Liver (tissue), 10 donors: ENCODE measurements at places on chromosomes 6 and 20. TPM values are rescaled to one million over a fixed set of nuclear protein-coding genes. Genes with fewer than 3 reads are reported as not detected.
A peak's percentile ranks its signal among the peaks of the same experiment; 100 is the strongest.

Gene RAET1G
- total RNA-seq = not detected

Gene CD83
- total RNA-seq = 4.2 TPM

Gene RPS18
- 742 TPM for total RNA-seq

Gene PTCRA
- total RNA-seq = 1.1 TPM

Gene FNDC11
- total RNA-seq = under 0.01 TPM

Gene ENPP1
- total RNA-seq = 27.2 TPM

Gene KCNQ2
- total RNA-seq = not detected

Gene FOXA2
- 5.2 TPM for total RNA-seq

Gene SLC22A7
- 495 TPM for total RNA-seq

Gene OR2J3
- not detected for total RNA-seq

Gene SLC16A10
- 16.7 TPM for total RNA-seq

GRCh38 chr20:49762940-49763766, 49.5 kb upstream of the B4GALT5 start:
- peaks cover 27% of the 10 kb centered on the region for H3K4me1 ChIP-seq
- H3K27ac ChIP-seq = no peak overlapping the region
- DNase-seq = no peak
- H3K36me3 ChIP-seq = no peaks in the 10 kb centered on the region
- no peak overlapping the region for H3K4me3 ChIP-seq

DNA sequence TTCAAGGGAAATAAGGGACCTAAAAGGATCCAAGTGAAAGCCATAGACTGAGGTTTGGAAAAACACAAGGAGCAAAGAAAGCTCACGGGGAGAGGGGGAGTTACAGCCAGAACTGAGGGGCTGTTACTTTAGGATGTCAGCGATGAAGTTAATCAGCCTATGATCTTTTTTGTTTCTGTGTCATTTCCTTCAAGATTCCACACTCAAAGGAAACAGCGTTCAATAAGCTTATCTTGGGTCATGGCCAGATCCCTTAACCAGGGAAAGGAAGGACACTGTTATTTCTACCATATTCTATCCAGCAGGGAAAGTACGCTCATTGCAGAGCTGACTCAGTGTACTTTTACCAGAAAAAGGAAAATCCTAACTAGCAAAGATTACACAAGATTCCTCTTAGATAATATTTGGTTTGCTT, 132.8 kb downstream of the PFDN4 start:
- no peak overlapping the region for H3K4me3 ChIP-seq
- no peaks in the 10 kb centered on the region for H3K27me3 ChIP-seq
- no peak overlapping the region for H3K27ac ChIP-seq

GRCh38 chr6:45434381-45434700, 56.6 kb upstream of the SUPT3H start:
- H3K4me3 ChIP-seq = no peak overlapping the region
- no peak for DNase-seq
- no peak overlapping the region for H3K27ac ChIP-seq
- no peaks in the 10 kb centered on the region for H3K36me3 ChIP-seq
- H3K27me3 ChIP-seq = no peaks in the 10 kb centered on the region

- no peak overlapping the region for H3K4me3 ChIP-seq
- DNase-seq = no peak
- no peaks in the 10 kb centered on the region for H3K36me3 ChIP-seq
- H3K27me3 ChIP-seq = no peaks in the 10 kb centered on the region
Observed at GRCh38 chr20:40953416-40953815, 75.2 kb upstream of the TOP1 start.

- no peak overlapping the region for H3K27ac ChIP-seq
- no peak overlapping the region for H3K4me3 ChIP-seq
- H3K36me3 ChIP-seq = no peaks in the 10 kb centered on the region
- no peaks in the 10 kb centered on the region for H3K27me3 ChIP-seq
- H3K4me1 ChIP-seq = no peaks in the 10 kb centered on the region
Observed at GRCh38 chr20:8489094-8489883, 357.2 kb downstream of the PLCB1 start.

GRCh38 chr6:33875696-33876095, 71.9 kb upstream of the MLN start:
- no peaks in the 10 kb centered on the region for H3K36me3 ChIP-seq
- H3K27me3 ChIP-seq = no peaks in the 10 kb centered on the region
- no peak for DNase-seq
- no peaks in the 10 kb centered on the region for H3K4me1 ChIP-seq

DNA sequence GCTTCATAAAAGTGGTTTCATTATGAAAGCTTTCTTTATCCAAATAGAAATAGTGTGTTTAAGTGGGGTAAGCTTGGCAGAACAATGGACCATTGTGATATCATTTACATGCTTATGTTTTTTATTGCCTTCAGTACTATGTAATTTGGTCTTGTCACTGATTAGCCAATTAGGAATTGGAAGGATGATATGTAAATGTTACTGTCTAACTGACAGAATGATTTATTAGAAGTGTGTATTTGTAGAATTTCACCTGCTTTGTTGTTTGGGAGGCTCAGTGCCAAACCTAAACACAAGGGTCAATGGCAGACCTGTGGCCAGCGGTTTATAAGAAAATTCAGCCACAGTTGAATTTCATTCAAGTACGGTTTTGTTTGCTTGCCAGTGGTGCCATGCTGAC, 39.0 kb downstream of the AIG1 start:
- no peaks in the 10 kb centered on the region for H3K4me1 ChIP-seq
- DNase-seq = no peak
- peak overlapping the region; percentile 28 for H3K27ac ChIP-seq
- H3K4me3 ChIP-seq = no peak overlapping the region
- H3K36me3 ChIP-seq = no peaks in the 10 kb centered on the region
- H3K27me3 ChIP-seq = no peaks in the 10 kb centered on the region

DNA sequence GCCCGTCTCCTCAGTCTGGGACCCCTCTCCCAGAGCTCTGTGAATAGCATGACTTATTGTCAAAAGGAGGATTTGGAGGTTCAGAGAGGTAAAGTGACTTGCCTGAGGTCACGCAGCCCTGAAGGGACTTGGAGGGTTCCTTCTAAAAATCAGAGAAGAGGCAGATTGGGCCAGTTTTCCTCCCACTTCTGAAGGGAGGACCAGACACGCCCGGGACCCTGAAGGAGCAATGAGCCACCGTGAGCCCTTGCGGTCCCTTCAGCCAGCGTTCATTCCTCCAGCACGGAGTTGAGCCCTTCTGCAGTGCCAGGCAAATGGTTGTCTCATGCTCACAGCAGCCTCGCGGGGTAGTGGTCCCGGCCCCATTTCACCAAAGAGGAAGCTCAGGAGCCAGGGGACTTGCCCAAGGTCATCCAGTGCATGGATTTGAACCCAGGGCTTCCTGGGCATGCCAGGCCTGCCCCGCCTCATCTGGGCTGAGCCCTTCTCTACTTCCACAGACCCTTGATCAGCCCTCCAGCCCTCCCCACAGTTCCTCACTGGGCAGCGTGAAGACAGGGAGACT, 7.4 kb downstream of the SRC start:
- H3K27me3 ChIP-seq = no peaks in the 10 kb centered on the region
- H3K4me1 ChIP-seq = peaks cover 3% of the 10 kb centered on the region
- DNase-seq = no peak
- H3K27ac ChIP-seq = no peak overlapping the region
- no peaks in the 10 kb centered on the region for H3K36me3 ChIP-seq
- H3K4me3 ChIP-seq = no peak overlapping the region

- no peak overlapping the region for H3K4me3 ChIP-seq
- H3K27me3 ChIP-seq = no peaks in the 10 kb centered on the region
- no peaks in the 10 kb centered on the region for H3K4me1 ChIP-seq
- no peaks in the 10 kb centered on the region for H3K36me3 ChIP-seq
Observed at GRCh38 chr6:2116496-2116895, 128.9 kb downstream of the GMDS start.

- H3K27ac ChIP-seq = no peak overlapping the region
- no peaks in the 10 kb centered on the region for H3K4me1 ChIP-seq
- no peaks in the 10 kb centered on the region for H3K27me3 ChIP-seq
- no peaks in the 10 kb centered on the region for H3K36me3 ChIP-seq
- DNase-seq = peak; percentile 13
Observed at GRCh38 chr20:58138395-58138794, 90.1 kb downstream of the ANKRD60 start.

DNA sequence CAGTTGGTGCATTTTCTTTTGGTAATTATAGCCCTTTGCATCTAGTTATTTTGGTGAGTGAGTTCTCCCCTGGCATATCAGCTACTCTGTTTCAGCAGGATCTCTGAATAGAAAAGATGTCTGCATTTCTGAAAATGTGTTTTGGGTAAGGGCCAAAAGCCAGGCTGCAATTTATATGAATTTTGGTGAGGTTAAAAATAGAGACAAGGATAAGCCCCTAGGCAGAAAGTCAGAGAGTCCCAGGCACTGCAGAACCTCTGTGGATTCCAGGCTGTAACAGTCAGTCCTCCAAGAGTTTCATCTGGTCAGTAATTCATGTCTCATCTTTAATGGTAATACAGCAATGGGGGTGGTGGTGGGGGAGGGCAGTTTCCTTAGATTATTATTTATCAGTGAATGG, 53.0 kb downstream of the HDGFL1 start:
- no peaks in the 10 kb centered on the region for H3K27me3 ChIP-seq
- no peak for DNase-seq
- no peaks in the 10 kb centered on the region for H3K4me1 ChIP-seq
